ENCODE measurements at places on chromosomes 11 and 22. TPM values are rescaled to one million over a fixed set of nuclear protein-coding genes. Genes with fewer than 3 reads are reported as not detected.

LRRC74B gene
- 0.27 TPM for polyA plus RNA-seq

EXPH5 gene
- 6.3 TPM for polyA plus RNA-seq

SYCE3 gene
- polyA plus RNA-seq: not detected

CCDC116 gene
- polyA plus RNA-seq: 0.58 TPM

LGR4 gene
- 152 TPM for polyA plus RNA-seq

DNA sequence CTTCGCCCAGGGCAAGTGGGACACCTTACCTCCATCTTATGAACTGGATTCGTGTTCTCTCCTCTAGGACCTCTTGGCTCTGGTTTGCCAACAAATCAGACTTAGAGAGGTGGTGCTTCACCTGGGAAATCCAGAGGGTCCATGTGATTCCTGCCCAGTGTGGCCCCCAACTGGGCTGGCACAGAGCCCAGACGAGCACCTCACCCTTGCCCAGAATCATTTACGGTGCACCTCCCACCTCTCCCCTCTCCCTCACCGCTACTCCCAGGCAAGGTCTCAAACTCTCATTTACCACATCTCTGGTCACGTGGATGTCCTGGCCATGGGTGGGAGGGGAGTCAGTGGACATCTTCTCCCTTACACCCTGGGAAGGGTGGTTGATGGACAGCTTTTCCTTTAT, 1.1 kb downstream of the SPATA19 start:
- no peak for DNase-seq

DNA sequence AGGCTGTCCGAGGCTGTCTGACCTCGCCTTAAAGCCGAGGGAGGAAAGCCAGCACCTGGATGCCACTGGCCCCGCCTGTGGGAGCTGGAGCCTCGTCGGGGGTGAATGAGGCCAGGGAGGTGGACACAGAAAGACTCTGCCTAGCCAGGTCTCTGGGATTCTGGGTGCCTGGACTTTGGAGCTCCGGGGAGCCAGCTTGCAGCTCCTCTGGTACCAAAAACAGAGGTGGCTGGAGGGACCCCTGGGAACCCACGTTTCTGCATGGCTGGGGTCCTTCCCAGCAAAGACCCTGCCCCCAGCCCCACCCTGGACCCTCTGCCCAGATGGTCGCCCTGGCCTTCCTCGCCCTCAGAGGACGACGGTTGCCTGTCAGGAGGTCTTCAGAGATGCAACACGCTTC, 239.7 kb downstream of the BRD1 start:
- no peak for DNase-seq

GRCh38 chr11:119728211-119728626, 781 bp downstream of the NECTIN1 start:
- DNase-seq: no peak

DNA sequence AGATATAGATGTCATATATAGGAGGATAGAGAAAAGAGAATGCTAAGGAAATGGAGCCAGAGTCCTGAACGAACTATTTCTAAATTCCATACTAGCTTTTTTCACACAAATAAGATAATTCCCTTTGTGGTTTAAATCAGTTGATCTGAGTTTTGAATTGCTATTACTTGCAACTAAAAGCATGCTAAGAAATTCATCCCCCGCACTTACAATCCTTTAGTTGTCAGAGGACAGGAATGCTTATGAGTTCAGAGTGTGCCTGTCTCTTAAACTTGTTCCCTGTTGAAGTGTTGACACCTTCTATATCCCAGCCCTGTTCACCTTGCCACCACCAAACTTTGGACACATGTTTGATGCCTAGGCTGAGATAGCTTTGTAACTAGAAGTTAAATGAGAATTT, 406.2 kb downstream of the METTL15 start:
- DNase-seq: no peak

- DNase-seq: no peak
Measured at GRCh38 chr11:129505266-129505665, 129.6 kb downstream of the BARX2 start.

GRCh38 chr11:62778441-62778840, 7.2 kb downstream of the TAF6L start:
- DNase-seq: no peak

- no peak for DNase-seq
Measured at GRCh38 chr11:71200172-71200716, 52.1 kb downstream of the SHANK2 start.

DNA sequence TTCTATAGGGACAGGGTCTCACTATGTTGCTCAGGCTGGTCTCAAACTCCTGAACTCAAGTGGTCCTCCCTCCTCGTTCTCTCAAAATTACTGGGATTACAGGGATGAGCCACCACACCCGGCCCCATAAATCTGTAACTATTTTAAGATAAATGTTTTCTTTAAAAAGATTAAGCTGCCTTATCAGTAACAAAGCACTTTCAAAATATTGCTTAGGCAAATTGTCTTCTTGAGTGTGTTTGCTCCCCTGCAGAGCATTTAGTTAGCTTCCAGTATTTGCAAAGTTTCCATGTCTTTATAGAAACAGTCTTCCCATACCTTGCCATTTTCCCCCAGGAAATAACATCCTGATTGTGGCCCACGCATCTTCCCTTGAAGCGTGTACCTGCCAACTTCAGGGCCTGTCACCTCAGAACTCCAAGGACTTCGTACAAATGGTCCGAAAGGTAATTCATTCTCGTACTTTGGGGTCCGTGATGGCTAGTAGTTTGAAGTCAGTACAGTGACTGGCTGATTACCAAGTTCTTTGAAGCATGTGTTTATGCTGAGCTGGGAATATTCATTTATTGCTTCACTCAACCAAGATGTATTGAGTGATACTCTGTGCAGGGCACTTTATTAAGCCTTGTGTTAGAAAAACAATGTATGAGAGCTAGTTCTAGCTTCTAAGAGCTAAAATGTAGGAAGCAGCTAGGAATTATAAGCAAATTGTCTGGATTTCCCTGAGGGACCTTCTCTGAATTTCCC, 30.4 kb upstream of the CRTAM start:
- DNase-seq: no peak

DNA sequence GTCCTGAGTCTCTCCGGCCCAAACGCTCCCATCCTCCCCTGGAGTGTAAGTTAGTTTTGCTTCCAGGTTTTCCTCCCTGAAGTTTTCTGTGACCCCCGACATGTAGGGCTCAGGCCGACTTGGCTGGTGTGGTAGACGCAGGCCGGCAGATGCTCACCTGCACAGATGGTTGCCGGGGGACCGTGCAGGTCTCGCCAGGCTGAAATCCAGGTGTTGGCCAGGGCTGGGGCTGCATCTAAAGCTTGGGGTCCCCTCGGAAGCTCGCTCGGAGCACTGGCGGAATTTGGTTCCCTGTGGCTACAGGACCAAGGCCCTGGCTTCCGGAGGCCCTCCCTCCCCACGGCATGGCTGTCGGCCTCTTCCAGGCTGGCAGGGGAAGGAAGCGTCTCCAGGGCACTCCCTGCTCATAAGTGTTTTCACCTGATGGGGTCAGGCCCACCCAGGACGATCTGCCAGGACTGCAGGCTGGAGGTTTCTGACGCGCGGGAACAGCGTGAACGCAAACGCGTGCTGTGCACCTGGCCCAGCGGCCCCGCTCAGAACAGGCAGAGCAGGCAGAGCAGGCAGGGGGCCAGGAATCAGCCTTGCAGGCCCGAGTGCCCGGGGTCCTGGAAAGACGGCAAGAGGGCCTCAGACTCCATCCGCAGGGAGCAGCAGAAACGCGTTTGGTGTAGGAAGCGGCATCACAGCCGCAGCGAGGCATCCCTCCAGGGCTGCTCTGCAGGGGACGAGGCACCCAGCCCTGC, 258.2 kb downstream of the BRD1 start:
- no peak for DNase-seq

DNA sequence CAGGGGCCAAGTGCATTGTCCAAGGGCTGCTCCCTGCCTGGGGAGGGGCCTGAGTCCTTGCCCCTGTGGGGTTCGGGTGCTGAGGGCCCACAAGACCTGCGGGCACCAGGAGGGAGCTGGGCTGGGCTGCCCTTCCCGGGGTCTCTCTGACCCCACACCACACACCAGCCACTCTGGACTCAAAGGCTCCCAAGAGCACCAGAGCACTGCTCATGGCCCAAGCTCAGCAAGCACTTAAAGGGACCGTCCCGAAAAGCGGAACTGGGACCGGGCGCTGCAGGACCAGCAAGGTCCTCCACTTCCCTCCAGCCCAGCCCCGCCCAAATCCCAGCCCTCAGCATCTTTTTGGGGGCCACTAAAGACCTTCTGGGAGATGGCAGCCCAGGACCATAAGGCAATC, 5.3 kb downstream of the LSP1 start:
- DNase-seq: no peak

DNA sequence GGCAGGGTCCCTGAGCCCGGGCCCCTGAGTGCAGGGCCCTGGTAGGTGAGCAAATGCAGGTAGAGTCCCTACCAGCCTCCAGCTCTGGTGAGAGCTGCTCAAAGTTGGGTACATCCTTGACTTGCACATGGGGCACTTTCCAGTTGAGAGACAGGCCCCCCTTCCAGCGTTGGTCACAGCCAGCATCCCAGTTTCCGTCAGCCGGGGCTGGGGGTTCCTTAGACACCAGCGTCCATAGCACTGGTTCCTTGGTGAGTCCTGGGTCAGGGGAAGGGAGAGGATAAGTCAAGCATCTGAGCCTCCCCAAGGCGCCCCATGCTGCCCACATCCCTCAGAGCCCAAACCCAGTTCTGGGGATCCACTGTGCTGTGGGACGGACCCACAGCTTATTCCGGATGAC, 5.6 kb downstream of the PNPLA5 start:
- no peak for DNase-seq

- no peak for DNase-seq
Measured at GRCh38 chr11:2210366-2211112, 38.9 kb upstream of the TH start.

- no peak for DNase-seq
Measured at GRCh38 chr11:20259506-20259905, 99.2 kb upstream of the DBX1 start.

DNA sequence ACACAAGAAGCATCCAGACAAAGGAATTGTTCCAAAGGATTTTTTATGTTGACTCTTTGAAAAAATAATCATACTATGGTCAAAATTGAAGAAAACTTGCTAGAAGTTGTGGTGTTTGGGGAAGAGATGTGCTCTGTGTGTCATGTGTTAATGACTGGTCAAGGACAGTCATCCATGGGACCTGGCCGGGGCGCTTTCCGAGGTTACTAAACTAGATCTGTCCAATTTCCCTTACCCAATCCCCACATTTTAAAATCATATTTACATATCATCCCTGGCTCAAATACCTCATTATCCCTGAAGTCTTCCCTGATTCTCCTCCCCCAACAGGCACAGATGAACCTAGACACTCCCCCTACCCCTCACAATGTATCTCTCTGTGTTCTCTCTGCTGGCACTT, 289.4 kb downstream of the TENM4 start:
- DNase-seq: no peak

DNA sequence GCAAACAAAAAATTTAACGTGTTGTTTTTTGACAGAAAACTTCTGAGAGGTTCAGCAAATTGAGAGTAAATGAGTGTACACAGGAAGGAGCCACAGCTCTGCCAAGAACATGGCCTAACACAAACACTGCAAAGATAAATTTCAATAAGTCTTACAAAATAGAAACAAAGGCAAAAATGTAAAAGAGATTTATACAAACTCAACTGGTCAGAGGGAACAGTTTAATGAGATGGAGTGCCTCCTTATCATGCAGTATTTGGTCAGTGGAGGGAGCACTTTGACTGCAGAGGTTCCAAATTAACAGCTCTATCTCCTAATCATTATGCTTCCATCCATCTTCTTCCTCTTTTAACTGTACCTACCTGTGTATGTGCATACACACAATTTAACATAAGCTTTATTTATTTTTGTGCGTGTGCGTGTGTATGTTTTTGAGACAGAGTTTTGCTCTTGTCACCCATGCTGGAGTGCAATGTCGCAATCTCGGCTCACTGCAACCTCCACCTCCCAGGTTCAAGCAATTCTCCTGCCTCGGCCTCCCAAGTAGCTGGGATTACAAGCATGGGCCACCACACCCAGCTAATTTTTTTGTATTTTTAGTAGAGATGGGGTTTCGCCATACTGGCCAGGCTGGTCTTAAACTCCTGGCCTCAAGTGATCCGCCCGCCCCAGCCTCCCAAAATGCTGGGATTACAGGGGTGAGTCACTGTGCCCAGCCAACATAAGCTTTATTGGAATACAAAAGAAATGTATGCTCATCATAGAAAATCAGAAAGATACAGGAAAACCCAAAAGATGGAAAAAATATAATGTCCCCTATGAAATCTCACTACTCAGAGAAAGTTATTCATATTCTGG, 111.9 kb downstream of the MRTFA start:
- DNase-seq: no peak

GRCh38 chr11:115257678-115258077, 246.5 kb downstream of the CADM1 start:
- no peak for DNase-seq

DNA sequence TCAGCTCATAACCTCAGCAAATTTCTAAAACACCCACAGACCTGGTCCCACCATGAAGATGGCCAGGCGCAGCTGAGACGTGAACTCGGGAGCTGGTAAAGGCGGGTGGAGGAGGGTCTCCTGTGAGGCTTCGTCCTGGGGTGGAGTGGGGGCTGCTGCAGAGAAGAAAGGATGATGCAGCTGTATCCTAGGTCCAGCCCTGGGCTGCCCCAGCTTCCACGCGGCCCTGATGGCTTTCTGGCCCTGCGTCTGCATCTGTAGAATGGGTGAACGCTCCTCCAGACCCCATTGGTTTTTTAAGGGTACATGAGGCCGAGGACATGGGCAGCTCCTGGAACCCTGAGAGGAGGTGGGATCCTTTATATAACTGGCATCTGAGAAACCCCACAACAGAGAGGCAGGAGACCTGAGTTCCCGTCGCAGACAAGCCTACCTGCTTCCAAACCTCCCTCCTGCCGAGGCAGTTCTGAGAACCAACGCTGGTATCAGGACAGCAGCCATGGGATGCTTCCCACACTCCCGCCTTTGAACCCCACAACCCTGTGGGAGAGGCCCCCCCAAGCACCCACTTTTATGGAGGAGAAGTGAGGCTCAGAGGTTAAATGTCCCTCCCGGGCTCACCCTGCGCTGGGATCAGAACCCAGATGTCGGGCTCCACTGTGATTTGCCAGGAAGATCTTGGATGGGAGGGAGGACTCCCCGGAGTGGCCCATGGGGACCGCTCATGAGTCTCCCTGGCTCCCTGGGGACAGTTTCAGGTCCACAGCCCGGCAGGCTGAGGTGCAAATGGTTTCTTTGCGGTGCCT, 55.2 kb upstream of the FGF3 start:
- DNase-seq: no peak
